ENCODE measurements at places on chromosomes 6 and 20.

GRCh38 chr20:40459299-40459698 lies 229.7 kb downstream of the MAFB start:
- DNase-seq: no peak

DNA sequence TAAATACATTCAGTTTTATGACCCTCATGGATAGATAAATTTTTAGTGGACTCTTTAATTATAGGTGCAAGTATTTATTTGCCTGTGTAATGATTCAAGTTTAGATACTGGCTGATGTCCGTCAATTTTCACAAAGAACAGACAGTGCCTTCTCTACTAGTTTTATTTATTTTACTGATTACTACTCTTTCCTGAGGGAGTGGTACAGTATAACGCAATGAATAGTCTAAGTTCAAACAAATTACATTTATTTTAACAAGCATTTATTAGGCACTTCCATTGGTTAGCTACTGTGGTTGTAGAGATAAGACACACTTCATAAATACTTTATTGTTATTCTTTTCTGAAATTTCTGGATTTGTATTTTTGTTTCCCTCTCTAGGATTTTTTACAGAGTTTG lies 74.3 kb downstream of the ADGRG6 start:
- DNase-seq: no peak

- no peak for DNase-seq
Observed at GRCh38 chr20:59143326-59143725, 20.3 kb upstream of the ZNF831 start.

- no peak for DNase-seq
Observed at GRCh38 chr20:24879875-24880274, 69.2 kb upstream of the CST7 start.

DNA sequence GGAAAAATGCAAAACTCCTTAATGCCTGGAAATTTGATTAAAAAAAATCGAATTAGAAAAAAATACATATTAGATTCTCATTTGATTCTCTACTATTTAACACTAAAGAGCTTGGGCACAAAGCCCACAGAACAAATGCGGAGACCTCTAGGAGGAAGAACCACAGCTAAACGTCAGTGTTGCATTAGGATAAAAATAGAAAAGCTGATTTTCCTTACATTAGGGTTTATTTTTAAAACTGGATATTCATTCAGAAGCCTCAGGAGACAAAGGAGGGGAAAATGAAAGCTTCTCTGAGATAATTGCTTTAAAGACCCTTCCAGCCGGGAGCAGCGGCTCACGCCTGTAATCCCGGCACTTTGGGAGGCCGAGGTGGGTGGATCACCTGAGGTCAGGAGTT lies 77.3 kb downstream of the ECT2L start:
- no peak for DNase-seq

GRCh38 chr20:1368448-1369199 lies 24.2 kb downstream of the FKBP1A start:
- DNase-seq: no peak

DNA sequence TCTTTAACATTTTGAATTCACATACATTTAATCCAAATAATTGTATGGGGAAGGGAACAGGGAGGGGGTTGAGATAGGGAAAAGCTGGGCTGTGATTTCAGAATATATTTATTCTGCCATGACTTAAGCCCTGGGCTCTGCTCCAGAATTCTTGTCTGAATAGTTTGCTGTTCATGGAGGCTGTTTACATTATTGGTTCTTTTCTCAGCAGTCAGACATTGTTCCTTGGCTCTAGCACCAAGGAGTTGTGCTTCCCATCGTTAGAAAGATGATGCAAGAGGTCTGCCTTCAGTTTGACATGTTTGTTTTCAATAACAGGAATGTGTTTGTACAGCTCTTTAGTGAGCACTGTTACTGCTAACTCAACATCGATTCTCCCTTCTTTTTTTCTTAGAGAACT lies 198.8 kb upstream of the CDYL start:
- DNase-seq: no peak

GRCh38 chr20:3658716-3659491 lies 4.3 kb downstream of the GFRA4 start:
- no peak for DNase-seq

DNA sequence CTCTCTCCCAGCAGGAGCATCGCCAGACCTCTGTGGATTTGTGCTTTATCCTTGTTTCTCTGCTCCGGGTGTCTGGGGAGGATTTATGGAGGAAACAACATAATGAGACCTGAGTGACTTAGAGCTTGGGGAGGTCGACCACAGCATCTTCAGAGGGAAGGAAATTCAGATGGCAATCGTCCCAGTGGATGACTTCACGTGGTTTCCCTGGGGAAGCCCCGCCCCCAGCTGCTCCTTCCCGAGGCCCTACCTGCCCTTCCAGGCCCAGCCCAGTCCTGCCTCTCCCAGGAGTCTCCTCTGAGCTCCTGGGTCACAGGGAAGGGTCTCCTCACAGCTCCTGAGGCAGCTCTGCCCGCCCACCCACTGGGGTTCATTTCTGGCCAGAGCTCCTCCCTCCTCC lies 430.3 kb upstream of the SULF2 start:
- DNase-seq: no peak

GRCh38 chr20:40173872-40174271 lies 515.2 kb downstream of the MAFB start:
- DNase-seq: no peak

GRCh38 chr6:109473120-109473519 lies 9.9 kb downstream of the ZBTB24 start:
- no peak for DNase-seq

- DNase-seq: no peak
Observed at GRCh38 chr6:157481189-157481864, 100.3 kb downstream of the ZDHHC14 start.

- DNase-seq: peak; percentile 29
Observed at GRCh38 chr20:45911486-45912343, at the start of gene PLTP. PLTP (minus strand) TSS chr20:45912155; CDS start chr20:45911452, 703 bp downstream.

DNA sequence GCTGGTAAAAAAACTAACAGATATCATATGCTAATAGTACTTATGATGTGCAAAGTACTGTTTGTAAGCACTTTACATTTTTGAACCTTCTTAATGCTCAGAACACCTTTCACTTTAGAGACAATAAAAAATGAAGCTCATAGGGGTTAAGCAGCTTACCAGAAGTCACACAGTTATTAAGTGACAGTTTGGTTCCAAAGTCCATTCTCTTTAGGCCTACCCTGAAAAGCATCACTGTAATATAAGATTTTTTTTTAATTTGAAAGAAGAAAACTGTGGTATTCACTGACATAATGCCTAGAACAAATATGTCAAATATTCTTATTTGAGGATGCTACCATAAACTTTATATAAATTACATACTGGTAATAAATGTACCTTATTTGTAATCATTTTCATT lies 127.6 kb upstream of the RUNX2 start:
- DNase-seq: no peak

DNA sequence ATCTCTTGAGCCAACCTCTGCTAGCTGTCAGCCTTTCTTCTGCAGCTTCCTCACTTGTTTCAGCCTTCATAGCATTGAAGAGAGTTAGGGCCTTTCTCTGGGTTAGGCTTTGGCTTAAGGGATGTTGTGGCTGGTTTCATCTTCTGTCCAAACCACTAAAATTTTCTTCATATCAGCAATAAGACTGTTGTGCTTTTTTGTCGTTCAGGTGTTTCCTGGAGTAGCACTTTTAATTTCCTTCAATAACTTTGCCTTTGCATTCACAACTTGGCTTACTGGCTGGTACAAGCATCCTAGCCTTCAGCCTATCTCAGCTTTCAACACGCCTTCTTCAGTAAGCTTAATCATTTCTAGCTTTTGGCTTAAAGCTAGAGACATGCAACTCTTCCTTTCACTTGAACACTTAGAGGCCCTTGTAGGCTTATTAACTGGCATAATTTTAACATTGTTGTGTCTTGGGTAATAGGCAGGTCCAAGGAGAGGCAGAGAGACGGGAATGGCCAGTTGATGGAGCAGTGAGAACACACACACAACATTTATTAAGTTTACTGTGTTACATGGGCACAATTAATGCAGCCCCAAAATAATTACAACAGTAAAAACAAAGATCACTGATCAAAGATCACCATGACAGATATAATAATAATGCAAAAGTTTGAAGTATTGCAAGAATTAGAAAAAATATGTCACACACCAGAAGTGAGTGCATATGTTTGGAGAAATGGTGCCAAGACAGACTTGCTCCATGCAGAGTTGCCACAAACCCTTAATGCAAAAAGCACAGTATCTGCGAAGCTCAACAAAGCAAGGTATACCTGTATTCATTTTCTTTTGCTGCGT lies 98.6 kb downstream of the HIVEP1 start:
- DNase-seq: no peak

- no peak for DNase-seq
Observed at GRCh38 chr6:131951576-131952230, 531 bp upstream of the CCN2 start.

- DNase-seq: no peak
Observed at GRCh38 chr20:53929974-53930650, 140.3 kb downstream of the BCAS1 start.

DNA sequence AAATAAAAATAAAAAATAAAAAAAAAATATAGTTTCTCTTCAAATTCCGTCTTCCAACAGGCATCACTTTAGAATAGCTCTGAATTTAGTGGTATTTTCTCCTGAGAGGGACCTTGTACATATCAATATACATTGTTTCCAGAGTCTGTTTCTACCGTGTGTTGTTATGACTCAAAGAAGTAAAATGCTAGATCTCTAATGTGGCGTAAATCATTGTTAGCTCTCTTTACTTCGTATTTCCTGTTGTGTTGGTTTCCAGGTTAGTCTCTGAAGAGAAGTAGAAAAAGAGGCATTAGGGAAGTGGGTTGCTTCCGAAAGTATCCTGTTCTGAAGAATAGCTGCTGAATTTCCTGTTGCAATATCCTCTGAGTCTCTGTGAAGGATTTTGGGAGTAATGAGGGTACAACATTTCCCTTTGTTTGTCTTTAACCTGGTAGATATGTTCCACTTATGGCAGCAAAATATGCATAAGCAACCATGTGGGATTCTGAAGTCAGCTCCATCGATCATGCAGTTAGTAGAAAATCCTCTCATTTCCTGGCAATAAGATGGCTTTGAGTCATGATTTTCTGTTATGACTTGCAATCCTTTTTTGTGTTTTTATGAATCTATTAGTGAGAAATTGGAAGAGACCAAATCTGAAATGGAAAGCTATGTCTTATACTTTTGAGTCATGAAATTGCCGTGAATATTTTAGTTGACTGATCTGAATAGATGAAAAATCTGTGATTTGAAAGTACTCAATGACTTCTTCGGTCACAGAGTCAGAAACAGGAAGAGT lies 42.0 kb upstream of the MCHR2 start:
- DNase-seq: no peak

DNA sequence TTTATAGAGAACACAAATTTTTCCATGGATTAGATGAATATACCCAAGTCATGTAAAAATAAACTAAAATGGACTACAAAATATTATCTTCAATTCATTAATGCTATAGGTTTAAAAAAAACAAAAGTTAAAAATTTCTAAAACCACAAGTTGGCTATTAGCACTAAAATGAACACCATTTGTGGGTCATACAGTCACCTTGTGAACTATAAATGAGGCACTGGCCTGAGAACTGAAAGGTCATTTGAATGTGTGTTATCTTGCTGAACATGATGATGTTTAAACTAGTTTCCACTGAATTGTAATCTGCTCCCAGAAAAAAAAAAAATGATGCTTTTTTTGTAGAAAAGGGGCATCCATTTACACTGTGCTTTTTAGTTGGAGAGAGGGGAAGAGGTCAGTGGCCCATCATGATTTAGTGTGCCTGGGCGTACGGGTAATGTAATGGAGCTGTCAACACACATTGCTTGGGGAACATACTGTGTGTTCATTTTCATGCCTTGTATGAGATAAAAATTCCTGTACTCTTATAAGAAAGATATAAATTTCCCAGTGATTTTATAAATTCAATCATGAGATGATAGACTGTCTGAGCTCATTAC lies 96.6 kb upstream of the FKBP1C start:
- DNase-seq: no peak

GRCh38 chr6:80338201-80338836 lies 231.8 kb downstream of the BCKDHB start:
- no peak for DNase-seq

DNA sequence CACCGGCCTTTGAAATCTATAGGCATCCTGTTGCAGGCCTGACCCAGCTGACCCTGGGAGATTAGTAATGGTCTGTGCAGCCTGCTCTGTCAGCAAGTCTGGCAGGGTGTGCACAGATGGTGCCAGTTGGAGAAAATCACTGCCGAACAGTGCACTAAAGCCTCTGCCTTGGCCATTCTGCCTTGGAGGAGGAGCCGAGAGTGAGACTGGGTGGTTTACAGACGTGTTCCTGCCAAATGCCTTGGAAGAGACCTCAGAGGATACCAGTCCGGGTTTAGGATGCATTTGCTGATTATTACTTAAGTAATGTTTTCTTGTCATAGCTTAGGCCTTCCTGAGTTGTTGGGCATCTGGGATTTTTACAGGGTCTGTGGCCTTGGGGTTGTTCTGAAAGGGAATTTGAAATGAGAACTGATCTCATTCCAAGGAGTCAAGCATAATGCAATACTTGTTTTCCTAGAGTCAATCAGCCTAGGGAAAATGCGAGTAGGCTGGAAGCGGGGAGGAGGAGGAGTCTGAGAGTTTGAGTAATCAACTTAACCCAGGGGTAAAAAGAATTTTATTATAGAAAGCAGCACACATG lies 292.1 kb downstream of the SOX4 start:
- DNase-seq: no peak

Data from GF-D8 (cell line).